Stimulated activated CD8-positive, alpha-beta memory T cell treated with anti-CD3 and anti-CD28 coated beads, Interleukin-4, amount 100 ng/mL, for 1 hour (primary cell): ENCODE measurements at places on chromosomes 2 and 18.

DNA sequence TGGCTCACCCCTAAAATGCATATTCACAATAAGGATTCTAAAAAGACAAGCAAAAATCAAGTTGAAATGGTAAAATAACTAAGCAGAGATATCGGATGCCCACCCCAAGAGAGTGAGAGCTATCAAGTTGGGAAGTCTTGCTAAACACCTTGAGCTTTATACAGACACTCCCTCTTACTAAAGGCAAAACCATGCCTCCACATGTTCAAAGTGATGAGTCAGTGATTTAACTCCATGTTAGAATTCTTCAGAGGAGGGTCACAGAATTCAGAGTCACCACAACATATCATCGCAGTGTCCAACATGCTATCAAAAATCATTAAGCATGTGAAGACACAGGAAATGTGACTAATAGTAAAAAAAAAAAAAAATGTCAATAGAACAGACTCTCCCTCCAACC, 20.6 kb upstream of the ST8SIA3 start:
- DNase-seq, result no peak

DNA sequence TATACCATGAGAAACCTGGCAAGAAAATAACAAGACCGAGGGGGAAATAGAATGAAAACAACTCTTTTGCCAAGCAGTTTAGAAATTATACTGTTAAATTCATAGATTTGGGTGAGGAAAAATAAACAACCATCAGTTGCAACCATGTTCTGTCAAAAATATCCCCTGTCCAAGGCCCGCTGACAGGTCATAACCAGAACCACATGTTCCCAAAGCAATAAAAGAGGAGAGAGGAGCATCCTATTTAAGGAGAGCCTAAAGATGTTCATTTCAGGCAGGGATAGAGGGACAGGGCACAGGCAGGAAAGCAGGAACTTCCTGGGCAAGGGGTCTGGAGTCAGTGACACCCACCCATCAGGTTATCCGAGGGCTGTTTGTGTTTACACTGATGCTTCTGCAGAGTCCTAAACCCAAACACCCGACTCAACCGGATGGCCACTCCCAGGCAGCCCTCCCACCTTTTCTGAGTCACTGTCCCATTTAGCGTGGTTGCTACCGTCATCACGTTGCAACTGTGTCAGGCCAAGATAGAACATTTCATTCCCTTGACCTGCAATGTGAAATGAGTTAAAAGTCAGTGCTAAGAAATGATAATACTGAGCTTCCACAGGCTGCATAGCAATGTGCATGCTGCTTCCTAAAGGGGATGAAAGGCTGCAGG, 468.3 kb upstream of the RAB12 start:
- no peak for DNase-seq

DNA sequence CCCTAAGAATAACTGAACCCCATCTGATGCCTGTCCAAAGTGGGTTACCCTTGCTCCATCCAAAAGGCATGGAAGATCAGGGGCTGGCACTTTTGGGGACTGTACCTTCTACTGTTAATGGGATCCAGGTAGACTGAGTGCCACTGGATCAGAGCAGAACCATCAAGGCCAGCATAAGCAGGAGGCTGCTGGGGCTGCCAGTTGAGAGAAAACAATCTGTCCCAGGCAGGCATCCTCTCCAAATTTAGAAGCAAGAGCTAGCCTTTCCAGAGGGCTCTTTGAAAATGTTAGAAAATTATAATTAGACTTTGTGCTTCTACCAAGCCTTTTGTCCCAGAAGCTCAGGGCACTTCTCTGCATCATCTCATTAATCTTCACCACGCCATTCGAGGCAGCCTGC, 245.6 kb downstream of the CDH20 start:
- DNase-seq, result no peak

DNA sequence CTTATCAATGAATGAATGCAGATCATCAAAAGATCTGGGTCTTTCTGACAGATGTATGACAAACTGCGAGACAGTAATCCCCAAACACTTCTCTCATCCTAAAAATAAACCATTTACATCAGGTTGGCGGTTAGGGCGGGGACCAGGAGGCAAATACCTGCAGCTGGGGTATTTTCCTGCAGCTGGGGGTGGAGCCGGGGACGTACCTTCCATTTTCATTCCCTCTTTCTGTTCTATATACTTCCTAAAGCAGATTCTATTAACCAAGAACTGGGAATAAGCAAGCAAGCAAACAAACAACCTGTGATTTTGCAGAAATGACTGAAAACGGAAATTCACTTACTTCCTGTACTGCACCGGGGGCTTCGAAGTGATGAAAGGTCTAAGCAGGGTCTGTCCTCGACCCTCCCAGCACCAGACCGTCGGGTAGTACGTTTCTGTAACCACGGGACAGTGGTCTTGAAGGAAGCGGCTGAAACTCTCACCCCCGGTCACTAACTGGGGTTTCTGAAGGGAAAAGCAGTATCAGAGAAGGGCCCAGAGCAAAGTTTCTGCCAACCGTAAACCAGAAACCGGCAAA, 1.2 kb downstream of the ABHD3 start:
- DNase-seq, result no peak

GRCh38 chr2:220682616-220683015, 889.5 kb downstream of the EPHA4 start:
- no peak for DNase-seq

- no peak for DNase-seq
Observed at GRCh38 chr18:27645929-27646328, 460.8 kb upstream of the CHST9 start.

DNA sequence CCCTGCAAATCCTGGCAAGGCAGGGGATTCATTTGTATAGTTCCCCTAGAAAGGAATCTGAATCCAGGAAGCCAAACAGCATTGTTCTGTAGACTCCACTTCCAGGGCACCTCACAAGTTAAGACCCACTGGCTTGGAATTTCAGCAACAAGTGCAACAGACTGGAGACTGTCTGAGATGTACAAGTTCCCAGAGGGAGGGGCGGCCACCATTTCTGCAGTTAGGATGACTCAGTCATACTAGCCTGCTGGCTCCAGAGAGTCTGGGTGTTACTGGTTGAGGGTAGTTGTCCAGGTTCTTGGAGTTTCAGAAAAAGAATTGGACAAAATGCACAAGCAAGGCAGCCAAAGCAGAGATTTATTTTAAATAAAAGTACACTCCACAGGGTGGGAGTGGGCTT, 384.2 kb downstream of the DSC3 start:
- DNase-seq, result no peak

- DNase-seq, result no peak
Observed at GRCh38 chr2:233414777-233415570, 60.7 kb downstream of the DGKD start.
